ENCODE measurements at places on chromosomes 16 and 17.

GRCh38 chr17:42065201-42065600 lies 14.8 kb upstream of the C17orf113 start:
- DNase-seq: no peak

- peak; percentile 29 for DNase-seq
Measured at GRCh38 chr17:45677770-45678169, 106.3 kb upstream of the CRHR1 start.

DNA sequence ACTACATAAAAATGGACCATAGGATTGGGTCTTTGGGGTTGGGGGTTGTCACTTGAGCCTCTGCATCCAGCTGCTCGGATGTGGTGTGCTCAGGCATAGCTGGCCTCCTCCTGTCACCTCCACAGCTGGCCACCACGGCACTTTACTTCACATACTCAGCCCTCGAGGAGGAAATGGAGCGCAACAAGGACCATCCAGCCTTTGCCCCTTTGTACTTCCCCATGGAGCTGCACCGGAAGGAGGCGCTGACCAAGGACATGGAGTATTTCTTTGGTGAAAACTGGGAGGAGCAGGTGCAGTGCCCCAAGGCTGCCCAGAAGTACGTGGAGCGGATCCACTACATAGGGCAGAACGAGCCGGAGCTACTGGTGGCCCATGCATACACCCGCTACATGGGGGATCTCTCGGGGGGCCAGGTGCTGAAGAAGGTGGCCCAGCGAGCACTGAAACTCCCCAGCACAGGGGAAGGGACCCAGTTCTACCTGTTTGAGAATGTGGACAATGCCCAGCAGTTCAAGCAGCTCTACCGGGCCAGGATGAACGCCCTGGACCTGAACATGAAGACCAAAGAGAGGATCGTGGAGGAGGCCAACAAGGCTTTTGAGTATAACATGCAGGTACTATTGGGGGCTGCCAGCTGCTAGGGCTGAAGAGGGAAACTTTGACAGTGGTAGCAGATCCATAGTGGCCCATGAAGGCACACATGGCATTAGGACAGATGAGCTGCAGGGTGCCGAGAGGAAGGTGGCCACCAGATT lies 30.8 kb downstream of the CDIP1 start:
- DNase-seq: no peak

DNA sequence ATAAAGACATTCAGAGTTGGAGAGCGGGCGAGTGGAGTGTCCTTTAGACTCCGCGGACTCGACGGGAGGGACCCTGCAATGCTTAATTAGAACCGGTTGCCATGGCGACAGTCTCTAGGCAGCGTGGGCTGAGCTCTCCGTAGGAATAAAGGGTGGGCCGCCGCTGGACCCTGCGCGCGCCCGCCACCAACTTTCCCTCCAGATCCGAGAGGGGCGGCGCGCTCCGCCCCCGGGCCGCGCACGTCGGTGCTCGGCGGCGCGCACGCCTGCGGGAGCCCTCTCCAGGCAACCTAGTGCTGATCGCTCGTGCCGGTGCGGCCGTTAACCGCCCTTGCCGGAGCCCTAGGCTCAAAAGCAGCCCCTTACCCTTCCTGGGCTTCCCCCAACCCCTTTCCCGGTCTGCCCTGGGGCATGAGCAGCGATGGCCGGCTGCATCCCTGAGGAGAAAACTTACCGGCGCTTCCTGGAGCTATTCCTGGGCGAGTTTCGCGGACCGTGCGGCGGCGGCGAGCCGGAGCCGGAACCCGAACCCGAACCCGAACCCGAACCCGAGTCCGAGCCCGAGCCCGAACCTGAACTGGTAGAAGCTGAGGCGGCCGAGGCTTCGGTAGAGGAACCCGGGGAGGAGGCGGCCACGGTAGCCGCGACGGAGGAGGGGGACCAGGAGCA lies at the start of gene PPM1E:
Gene PPM1E (plus strand): TSS at position 278 of the 669 bp plus-strand sequence.
- peak; percentile 70 for DNase-seq

DNA sequence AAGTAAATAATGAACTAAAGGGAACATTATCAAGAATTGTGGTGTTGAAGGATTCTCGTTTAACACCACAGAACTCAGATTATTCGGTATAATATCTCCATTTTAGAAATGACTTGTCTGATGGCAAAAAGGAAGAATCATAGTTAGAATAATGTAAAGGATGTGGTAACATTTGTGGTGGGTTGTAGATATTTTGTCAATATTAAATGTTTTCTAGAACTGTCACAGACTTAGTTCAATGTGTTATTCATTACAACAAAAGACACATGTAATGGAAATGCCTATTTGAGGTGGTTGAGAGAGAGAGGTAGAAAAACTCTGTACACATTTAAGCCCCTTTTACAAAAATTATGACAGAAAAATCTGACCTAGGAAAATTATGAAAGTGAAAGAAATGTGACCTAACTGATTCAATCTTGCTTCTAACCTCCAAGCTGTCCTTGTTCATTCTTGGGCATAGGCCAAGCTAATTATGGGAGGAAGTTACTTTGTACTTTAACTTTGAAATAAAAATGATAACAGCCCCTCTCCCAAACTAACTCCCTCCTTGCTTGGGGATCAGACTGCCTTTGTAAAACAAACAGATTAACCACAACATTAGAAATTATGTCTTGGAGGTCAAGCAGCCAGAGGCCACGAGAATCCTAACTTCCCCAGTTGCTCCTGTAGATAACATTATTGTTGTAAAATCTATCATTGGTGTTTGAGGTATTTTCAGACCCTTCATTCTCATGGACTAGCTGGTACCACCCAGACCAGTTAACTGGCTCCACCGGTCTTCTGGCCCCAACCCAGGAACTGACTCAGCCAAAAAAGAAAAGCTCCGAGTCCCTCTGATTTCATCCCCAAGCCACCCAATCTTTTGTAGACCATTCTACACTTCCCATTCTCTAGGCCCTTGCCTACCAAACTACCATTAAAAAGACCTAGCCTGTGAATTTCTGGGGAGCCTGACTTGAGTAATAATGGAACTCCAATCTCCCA lies 1287.8 kb upstream of the CDH8 start:
- DNase-seq: no peak

DNA sequence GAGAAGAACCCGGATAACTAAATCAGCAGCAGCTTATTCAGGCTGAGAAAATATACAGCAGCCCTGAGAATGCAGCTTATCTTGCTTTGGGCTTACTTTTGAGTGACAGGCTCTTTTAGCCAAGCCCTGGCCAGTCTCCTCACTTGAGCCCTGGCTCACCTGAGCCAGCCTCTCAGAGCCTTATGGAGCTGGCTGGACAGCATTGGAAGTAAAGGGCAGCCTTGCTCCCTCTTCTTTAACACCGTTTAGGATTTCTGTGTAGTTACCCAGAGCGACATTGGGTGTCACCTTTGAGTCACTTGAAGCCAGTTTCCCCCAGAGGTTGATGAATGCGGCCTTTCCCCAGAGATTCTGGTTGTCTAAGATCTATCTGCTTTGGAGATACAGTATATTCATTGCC lies 7.7 kb upstream of the NPIPB2 start:
- DNase-seq: peak; percentile 48

- no peak for DNase-seq
Measured at GRCh38 chr17:6422654-6423241, 12.2 kb downstream of the AIPL1 start.

GRCh38 chr16:27229891-27230470 lies 26.7 kb downstream of the KDM8 start:
- no peak for DNase-seq

DNA sequence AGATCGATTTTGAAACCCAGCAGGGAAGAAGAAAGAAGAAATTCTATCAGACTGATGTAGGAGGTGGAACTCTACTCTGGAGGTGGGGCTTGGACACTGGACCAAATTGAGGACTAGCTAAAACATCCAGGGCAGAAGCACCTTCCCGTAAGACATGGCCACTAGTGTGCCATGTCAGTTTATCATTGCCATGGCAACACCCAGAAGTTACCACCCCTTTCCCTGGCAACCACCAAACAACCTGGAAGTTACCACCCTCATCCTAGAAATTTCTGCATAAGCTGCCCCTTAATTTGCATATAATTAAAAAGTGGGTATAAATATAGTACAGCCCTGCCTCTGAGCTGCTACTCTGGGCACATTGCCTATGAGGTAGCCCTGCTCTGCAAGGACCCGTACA lies 66.7 kb downstream of the NACA2 start:
- DNase-seq: no peak

- DNase-seq: no peak
Measured at GRCh38 chr16:2770057-2770951, 6.8 kb downstream of the ELOB start.

- DNase-seq: peak; percentile 61
Measured at GRCh38 chr17:55056526-55056925, 88.0 kb downstream of the STXBP4 start.

DNA sequence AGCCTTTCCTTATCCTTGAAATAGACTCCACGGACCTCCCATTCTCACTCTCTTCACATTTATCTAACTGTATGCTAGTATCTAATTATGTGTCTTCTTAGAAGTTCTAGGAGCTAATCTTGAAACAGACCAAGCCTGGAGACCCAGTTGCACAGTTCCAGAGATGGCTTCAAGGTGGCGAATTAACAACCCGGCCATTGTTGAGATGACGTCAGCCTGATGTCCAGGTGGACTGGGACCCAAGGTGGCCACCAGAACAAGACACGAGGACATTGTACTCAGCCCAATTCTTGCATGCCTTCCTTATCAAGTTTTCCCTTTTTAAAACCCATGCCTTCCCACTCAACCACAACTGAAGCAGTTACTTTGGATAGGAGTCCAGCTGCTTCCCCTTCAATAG lies 29.5 kb upstream of the WWOX start:
- no peak for DNase-seq

DNA sequence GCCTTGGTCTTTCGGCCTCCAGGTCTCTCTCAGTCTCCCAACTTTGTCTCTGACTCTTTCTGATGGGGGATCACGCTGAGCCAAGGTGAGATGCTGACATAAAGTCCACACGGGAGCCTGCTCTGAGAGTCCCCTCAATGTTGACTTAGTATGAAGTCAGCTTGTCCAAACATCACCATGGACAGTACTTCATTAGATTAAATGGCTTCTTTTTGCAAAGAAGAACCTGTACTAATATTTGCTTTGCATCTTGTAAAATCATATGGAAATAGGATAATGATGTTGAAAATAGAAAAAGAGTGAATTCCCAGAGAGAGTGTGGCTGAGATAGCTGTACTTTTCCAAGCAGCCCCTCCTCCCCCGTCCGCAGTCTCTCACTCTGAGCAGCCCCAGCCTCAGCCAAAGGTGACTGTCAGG lies 56.7 kb upstream of the SIAH1 start:
- DNase-seq: no peak

DNA sequence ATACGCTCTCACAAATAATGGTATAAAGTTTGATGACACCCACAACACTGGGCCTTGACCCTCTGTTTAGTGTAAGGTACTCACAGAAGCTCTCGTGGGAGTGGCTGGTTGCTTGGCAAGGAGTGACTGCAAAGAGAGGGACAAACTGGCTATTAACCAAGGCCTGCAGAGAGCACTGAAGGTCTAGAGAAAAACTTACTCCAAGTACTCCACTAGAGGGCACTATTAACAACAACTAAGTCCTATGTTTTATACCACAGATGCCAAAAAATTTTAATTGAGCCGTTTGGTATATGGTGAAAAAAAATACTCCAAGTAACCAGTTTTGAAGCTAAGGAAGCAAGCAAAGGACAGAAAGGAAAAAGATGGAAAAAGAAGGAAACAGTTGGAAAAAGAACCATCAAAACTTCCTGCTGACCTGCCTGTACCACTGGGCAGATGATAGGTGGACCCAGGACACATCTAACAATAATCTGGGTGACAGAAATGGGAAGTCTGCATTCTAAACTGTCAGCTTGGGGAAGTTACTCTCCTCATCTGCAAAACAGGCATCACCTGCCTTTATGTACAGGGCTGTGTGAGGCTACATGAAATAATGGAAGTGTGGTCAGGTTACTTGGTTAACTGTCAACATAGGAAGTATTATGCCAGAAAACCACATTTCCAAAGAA lies 23.2 kb downstream of the DYNC1LI2 start:
- DNase-seq: peak; percentile 91

GRCh38 chr17:48241770-48242497 lies 134.4 kb downstream of the SNX11 start:
- DNase-seq: no peak

DNA sequence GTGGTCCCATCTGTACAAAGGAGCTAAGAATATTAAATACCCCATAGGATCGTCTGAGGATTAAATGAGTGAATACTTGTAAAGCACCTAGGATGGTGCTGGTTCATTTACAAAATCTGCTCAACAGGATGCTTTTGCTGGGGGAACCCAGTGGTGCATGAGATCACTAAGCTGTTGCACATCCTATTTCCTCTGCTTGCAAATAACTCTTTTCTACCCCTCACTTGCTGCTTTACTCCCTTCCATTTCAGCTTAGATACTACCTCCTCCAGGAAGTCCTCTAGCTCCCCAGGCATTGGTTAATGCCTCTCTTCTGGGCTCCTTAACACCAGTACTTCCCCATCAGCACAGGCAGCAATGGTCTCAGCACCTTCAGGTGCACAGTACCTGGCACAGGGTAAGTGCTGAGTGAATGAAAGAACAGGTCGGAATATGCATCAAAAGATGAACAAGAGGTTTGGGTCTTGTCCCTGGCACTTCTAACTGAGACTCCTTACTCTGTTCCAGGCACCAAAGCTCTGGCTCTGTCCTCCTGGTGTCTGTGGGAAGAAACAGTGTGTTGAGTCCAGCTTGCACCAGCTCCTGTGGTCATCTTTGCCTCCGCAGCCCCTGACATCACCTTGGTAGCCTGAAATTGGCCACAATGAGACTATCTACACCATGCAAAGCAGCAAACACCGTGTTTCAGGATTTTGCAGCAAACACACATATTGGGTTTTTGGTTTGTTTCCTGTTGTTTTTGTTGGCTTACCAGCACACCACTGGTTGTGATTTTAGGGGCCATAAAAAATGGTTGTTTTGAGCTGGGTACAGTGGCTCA lies 24.1 kb upstream of the IL21R start:
- no peak for DNase-seq

- DNase-seq: peak; percentile 45
Measured at GRCh38 chr16:726438-727290, at the start of the genes CCDC78 and HAGHL. Gene CCDC78 (minus strand): TSS chr16:726443. CDS start chr16:726367, 76 bp downstream. Gene HAGHL (plus strand): TSS chr16:727106. CDS start chr16:727510, 404 bp downstream.

DNA sequence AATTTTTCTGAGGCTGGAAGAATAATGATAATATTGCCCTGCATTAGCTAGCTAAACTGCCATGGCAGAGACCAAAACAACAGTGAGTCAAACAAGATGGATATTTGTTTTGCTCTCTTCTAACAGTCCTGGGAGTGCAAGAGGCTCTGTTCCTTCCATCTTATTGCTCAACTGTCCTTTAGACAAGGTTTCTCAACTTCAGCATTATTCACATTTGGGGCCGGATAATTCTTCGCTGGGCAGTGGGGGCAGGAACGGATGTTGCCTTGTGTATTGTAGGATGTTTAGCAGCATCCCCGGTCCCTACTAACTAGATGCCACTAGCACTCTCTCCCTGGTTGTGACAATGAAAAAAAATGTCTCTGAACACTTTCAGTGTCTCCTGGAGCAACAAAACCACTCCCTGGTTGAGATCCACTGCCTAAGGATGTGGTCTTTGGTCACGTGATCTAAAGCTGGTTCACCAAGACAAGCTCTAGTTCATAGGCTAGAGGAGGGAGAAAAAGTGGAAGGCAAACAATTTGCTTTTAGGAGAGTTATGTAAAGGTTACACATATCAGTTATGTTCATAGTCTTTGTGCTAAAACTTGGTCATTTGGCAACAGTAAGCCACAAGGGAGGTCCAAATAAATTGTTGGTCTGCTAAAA lies 144.4 kb downstream of the PCTP start:
- no peak for DNase-seq

GRCh38 chr16:25257956-25258860 lies 563 bp upstream of the ZKSCAN2 start:
- peak; percentile 80 for DNase-seq

GRCh38 chr16:66014221-66014620 lies 352.3 kb upstream of the CDH5 start:
- no peak for DNase-seq

GRCh38 chr16:87658564-87659225 lies 56.4 kb downstream of the JPH3 start:
- no peak for DNase-seq

GRCh38 chr16:6484935-6485334 lies 847.7 kb upstream of the RBFOX1 start:
- peak; percentile 45 for DNase-seq

Data from G401 (cell line).